ENCODE measurements at places on chromosomes 16 and 17. TPM values are rescaled to one million over a fixed set of nuclear protein-coding genes. Genes with fewer than 3 reads are reported as not detected.

The CD300E gene
- not detected for total RNA-seq

The TNK1 gene
- total RNA-seq, result 4.4 TPM

The KRT25 gene
- total RNA-seq, result not detected

The CCDC200 gene
- not detected for total RNA-seq

The FBXO39 gene
- total RNA-seq, result not detected

DNA sequence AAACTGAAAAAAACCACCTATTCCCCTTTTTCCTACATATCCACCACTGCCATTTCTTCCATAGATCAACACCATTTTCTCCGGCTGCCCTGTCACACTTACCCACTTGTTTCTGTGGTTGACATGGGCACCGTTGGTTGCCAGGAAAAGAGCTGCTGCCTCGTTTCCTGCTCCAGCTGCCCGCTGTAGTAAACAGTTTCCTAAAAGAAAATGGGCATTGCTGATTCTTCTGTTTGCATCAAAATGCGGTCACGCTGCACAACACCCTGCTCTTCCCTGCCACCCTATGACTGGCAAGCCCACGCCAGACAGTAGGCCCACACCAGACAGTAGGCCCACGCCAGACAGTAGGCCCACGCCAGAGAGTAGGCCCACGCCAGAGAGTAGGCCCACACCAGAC lies 46.3 kb downstream of the CYB5D2 start:
- no peaks in the 10 kb centered on the region for H3K27me3 ChIP-seq
- peaks cover 24% of the 10 kb centered on the region for H3K36me3 ChIP-seq
- H3K4me1 ChIP-seq, result peaks cover 5% of the 10 kb centered on the region

DNA sequence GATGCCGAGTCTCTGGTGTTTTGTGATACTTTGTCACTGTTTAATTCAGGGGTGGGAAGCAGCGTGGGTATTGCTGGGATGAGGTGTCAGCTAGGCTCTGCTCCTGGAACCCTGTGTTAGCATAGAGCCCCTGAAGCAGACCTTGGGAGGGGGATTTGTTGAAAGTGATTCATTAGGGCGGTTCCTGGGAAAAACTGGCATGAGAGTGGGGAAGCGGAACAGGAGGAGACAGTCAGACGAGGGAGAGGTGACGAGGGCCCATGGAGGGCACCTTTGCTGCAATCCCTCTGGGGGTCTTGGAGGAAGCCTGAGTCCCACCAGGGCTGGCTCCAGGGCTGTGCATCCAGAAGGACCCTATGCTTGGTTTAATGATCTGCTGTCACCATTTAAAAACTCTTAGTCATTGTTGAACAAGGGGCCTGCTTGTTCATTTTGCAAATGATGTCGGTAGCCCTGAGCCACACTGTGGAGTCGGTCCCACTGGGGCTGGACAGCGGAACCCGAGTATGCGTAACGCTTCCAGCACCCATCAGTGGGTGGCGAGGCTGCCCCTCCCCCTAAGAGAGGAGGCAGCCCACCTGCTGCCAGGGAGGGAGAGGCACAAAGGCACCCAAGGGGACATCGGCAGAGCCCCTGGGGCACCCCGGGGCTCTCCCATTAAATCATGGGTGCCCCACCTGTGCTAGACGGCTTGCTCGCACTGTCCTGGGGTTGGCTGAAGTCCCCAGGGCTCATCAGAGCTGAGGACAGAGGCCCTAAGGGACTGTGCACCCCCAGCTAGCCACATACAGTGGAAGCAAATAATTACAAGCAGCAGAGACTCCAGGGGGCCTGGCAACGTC lies 35.4 kb downstream of the WFDC1 start:
- no peak for DNase-seq
- H3K27me3 ChIP-seq, result no peaks in the 10 kb centered on the region
- H3K4me1 ChIP-seq, result no peaks in the 10 kb centered on the region
- H3K4me3 ChIP-seq, result no peak overlapping the region
- no peaks in the 10 kb centered on the region for H3K36me3 ChIP-seq

- no peak overlapping the region for H3K4me3 ChIP-seq
- no peak overlapping the region for H3K27ac ChIP-seq
- H3K4me1 ChIP-seq, result peaks cover 18% of the 10 kb centered on the region
- H3K36me3 ChIP-seq, result peaks cover 36% of the 10 kb centered on the region
Measured at GRCh38 chr16:1647856-1648255, 30.2 kb upstream of the JPT2 start.

DNA sequence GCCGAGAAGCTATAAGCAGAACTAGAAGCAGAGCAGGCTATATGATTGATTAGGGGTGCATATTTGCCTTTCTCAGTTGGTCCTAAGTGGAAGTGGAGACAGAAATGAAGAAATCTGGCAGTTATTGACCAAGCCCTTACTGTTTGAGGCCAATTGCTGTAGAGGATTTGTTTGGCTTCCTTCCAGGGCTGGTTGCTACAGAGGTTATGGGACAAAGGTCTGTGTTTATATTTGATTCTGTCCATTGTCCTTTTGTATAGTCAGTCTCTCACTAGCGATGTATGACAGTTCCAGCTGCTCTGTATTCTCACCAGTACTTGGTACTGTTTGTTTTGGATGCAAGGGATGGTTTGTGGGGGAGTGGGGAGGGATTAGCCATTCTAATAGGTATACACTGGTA lies 7.3 kb upstream of the ALOX15 start:
- no peak for DNase-seq
- H3K36me3 ChIP-seq, result no peaks in the 10 kb centered on the region
- H3K4me1 ChIP-seq, result no peaks in the 10 kb centered on the region
- H3K27me3 ChIP-seq, result peaks cover 22% of the 10 kb centered on the region
- H3K4me3 ChIP-seq, result no peak overlapping the region
- H3K27ac ChIP-seq, result no peak overlapping the region

- DNase-seq, result no peak
- H3K36me3 ChIP-seq, result no peaks in the 10 kb centered on the region
- no peak overlapping the region for H3K27ac ChIP-seq
- no peaks in the 10 kb centered on the region for H3K4me1 ChIP-seq
- H3K4me3 ChIP-seq, result no peak overlapping the region
Measured at GRCh38 chr17:70271200-70271599, 101.9 kb downstream of the KCNJ2 start.

DNA sequence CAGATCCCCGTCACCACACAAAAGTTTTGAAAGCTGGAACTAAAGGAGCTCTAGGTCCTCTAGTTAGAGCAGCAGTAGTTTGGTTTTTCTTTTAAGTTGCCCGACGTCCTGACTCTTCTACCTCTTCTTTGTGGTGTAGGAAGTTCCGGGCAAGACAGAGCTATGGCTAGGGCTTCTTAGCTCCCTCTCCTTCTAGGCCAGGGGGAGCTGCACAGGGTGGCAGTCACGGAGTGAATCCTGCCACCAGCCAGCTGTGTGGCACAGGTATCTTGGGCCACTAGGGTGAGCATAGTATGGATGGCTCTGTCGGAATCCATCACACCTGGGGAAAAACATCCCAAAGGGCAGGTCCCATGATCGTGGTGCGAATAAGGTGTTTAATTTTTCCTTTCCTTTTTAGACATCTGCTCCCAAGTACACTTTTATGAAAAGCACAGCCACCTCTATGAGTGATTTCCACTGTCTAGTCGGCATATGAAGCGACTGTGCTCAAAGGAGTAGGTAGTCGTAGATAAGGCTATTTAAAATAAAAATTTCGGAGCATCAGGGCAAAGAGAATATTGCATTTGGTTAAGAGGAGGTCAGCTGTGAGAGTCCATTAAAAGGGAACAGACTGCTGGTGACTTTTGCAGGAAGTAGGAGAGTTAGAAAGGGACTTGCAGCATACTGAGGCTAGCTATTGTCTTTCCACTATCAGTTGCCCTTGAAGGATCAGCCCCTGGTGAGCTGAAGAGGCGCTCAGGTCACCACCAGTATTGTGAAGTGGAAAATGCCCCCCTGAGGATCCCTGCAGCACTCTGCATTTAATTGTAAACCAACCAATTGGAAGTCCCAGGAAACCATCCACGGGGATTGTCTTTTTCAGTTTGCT lies 2.1 kb downstream of the PRKCA start:
- no peaks in the 10 kb centered on the region for H3K27me3 ChIP-seq
- DNase-seq, result peak; percentile 61
- peak overlapping the region; percentile 99 for H3K4me3 ChIP-seq
- H3K4me1 ChIP-seq, result peaks cover 48% of the 10 kb centered on the region
- H3K27ac ChIP-seq, result peak overlapping the region; percentile 91
- peaks cover 46% of the 10 kb centered on the region for H3K36me3 ChIP-seq

GRCh38 chr17:51091635-51092034 lies 29.0 kb downstream of the SPAG9 start:
- DNase-seq, result no peak
- peaks cover 26% of the 10 kb centered on the region for H3K4me1 ChIP-seq
- H3K27me3 ChIP-seq, result no peaks in the 10 kb centered on the region
- H3K27ac ChIP-seq, result no peak overlapping the region
- no peaks in the 10 kb centered on the region for H3K36me3 ChIP-seq
- no peak overlapping the region for H3K4me3 ChIP-seq

GRCh38 chr17:71942626-71943025 lies 178.2 kb upstream of the SOX9 start:
- H3K27me3 ChIP-seq, result no peaks in the 10 kb centered on the region
- H3K4me1 ChIP-seq, result no peaks in the 10 kb centered on the region
- no peak overlapping the region for H3K4me3 ChIP-seq
- no peak for DNase-seq
- H3K36me3 ChIP-seq, result no peaks in the 10 kb centered on the region
- H3K27ac ChIP-seq, result no peak overlapping the region

GRCh38 chr16:66623755-66624154 lies 19.3 kb downstream of the CMTM3 start:
- H3K4me3 ChIP-seq, result no peak overlapping the region
- DNase-seq, result no peak
- H3K4me1 ChIP-seq, result peaks cover 2% of the 10 kb centered on the region
- no peaks in the 10 kb centered on the region for H3K36me3 ChIP-seq
- no peaks in the 10 kb centered on the region for H3K27me3 ChIP-seq

DNA sequence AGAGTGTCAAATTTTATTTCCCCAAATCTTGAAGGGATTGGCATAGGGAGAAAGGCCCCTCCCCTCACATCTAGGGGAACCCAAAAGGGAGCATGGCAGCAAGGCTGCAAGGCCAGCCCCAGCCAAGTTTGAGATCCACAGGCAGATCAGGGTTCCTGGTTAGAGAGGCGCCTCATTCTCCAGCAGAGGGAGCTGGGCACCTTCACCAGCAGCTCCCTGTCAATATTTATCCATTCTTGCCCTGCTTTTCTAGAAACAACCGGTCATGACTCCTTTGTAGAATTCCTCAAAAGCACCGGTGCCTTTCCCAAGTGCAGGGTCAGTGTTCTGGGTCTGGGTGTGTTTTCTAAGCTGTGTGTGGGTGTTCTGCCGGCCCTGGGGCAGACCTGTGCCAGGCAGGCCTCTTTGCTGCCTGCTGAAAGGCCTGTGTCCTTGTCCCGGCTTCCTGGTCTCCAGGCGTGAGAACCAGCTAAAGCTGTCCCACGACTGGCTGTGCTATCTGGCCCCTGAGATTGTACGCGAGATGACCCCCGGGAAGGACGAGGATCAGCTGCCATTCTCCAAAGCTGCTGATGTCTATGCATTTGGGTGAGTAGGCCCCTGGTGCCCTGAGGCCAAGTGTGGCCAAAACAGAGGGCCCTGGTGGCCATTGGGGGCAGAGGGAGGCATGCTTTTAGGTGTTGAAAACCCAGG lies 21.2 kb upstream of the LGALS9 start:
- H3K4me3 ChIP-seq, result no peak overlapping the region
- H3K27me3 ChIP-seq, result no peaks in the 10 kb centered on the region
- DNase-seq, result peak; percentile 40
- H3K27ac ChIP-seq, result no peak overlapping the region
- H3K4me1 ChIP-seq, result peaks cover 25% of the 10 kb centered on the region

DNA sequence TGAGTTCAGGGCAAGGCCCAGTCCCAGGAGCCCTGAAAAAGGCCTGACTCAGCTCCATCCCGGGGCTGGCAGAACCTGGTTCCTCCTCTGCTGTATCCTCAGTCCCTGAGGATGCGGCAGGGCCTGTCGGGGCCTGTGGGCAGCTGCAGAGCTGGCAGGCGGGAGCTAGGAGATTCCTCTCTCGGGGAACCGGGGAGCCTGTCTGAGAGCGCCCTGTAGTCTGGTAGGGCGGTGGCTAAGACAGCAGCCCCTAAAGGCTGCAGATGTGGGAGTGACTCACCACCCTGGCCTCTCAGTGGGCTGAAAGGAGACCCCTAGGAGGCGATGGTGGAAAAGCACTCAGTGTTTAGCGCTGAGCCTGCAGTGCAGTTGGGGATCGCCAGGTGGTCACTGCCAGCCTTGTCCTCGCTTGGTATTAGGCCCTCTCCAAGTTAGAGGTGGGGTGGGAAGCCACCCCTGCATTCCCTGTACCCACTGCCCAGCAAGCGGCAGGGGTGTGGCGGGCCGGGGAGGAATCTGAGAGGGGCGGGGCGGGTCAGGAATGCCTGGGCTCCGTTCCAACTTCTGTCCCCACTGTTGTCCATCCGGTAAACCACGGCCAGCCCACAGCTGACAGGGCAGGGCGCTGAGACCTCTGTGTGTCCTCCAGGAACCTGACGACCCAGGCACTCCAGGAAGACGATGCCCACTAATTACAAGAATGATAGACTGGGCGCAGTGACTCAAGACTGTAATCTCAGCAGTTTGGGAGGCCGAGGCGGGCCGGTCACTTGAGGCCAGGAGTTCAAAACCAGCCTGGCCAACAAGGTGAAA lies 29.5 kb upstream of the CDH1 start:
- H3K27ac ChIP-seq, result no peak overlapping the region
- H3K4me3 ChIP-seq, result no peak overlapping the region
- peaks cover 2% of the 10 kb centered on the region for H3K36me3 ChIP-seq
- DNase-seq, result no peak
- peaks cover 10% of the 10 kb centered on the region for H3K27me3 ChIP-seq
- H3K4me1 ChIP-seq, result peaks cover 13% of the 10 kb centered on the region

DNA sequence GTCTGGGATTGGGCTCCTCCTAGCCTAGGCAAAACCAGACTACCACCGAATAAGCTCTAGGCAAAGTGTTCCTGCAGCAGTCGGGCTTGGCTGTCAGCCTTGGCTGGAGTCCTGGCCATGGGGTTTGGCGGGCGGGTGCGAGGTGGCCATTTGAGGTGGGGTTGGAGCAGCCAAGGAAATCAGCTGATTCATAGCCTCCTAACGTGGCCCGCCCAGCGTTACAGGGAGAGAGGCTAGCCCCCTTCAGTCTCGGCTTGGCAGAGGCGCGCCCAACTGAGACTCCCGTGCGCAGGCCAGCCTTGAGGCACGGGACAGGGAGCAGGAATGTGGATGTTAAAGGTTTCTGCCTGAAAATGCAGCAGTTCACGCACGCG lies 1.9 kb downstream of the PMP22 start:
- no peak overlapping the region for H3K27ac ChIP-seq
- peaks cover 69% of the 10 kb centered on the region for H3K27me3 ChIP-seq
- no peak for DNase-seq
- no peak overlapping the region for H3K4me3 ChIP-seq

DNA sequence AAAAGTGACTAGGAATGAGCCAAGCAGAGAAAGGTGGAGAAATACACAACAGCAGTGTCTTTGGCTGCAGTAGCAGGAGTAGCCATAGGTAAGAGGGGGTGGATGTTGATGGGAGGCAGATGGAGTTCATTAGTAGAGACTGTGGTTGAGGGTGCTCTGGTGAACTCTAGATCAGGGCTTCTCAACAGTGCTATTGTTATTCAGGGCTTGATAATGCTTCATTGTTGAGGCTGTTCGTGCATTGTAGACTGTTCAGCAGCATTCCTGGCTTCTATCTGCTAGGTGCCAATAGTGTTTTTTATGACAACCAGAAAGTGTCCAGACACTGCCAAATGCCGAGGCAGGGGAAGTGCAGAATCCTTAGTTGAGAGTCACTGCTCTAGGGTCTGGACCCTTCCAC lies 3.6 kb downstream of the ALKBH5 start:
- H3K27ac ChIP-seq, result peak overlapping the region; percentile 64
- H3K4me3 ChIP-seq, result peak overlapping the region; percentile 91
- DNase-seq, result no peak
- peaks cover 51% of the 10 kb centered on the region for H3K36me3 ChIP-seq
- H3K4me1 ChIP-seq, result peaks cover 56% of the 10 kb centered on the region
- H3K27me3 ChIP-seq, result no peaks in the 10 kb centered on the region

GRCh38 chr16:49494474-49494873 lies 120.9 kb downstream of the C16orf78 start:
- no peak overlapping the region for H3K4me3 ChIP-seq
- H3K36me3 ChIP-seq, result no peaks in the 10 kb centered on the region
- H3K27me3 ChIP-seq, result peaks cover 1% of the 10 kb centered on the region
- H3K27ac ChIP-seq, result no peak overlapping the region

All from activated CD4-positive, alpha-beta memory T cell treated with anti-CD3 and anti-CD28 coated beads for 36 hours (primary cell).